Tongue (tissue), 3 donors: ENCODE measurements at places on chromosomes 2 and 18. TPM values are rescaled to one million over a fixed set of nuclear protein-coding genes. Genes with fewer than 3 reads are reported as not detected.

SERPINB12 gene
- total RNA-seq = 2.6 TPM

EGR4 gene
- total RNA-seq = not detected

ABCG8 gene
- not detected for total RNA-seq

FAM110C gene
- 3.7 TPM for total RNA-seq

RIT2 gene
- total RNA-seq = not detected

CRYBA2 gene
- not detected for total RNA-seq

ASB18 gene
- total RNA-seq = 3.5 TPM

GAD1 gene
- 3.9 TPM for total RNA-seq

LRRTM1 gene
- 0.62 TPM for total RNA-seq

THUMPD2 gene
- total RNA-seq = 17.7 TPM

CXCR1 gene
- 0.31 TPM for total RNA-seq

TLX2 gene
- not detected for total RNA-seq

CNRIP1 gene
- total RNA-seq = 19.6 TPM

AFG3L2 gene
- total RNA-seq = 82.7 TPM

KLHL14 gene
- total RNA-seq = 1.3 TPM

SH2D6 gene
- total RNA-seq = not detected

KLHL41 gene
- total RNA-seq = 2,840 TPM

TMEFF2 gene
- total RNA-seq = 0.41 TPM

MERTK gene
- 6.3 TPM for total RNA-seq

SERPINB4 gene
- not detected for total RNA-seq

HMSD gene
- total RNA-seq = not detected

ANKRD30BL gene
- 0.31 TPM for total RNA-seq

SPHKAP gene
- 18.2 TPM for total RNA-seq

PARD3B gene
- 21.5 TPM for total RNA-seq

PSMA8 gene
- total RNA-seq = not detected

ANKRD29 gene
- 9.2 TPM for total RNA-seq

NOL4 gene
- 0.82 TPM for total RNA-seq

RND3 gene
- total RNA-seq = 63.7 TPM

POU3F3 gene
- not detected for total RNA-seq

ATG4B gene
- total RNA-seq = 45.7 TPM

ANKRD62 gene
- 0.10 TPM for total RNA-seq

TDRD15 gene
- not detected for total RNA-seq

FHOD3 gene
- total RNA-seq = 33.0 TPM

ELOA2 gene
- total RNA-seq = not detected

UGT1A4 gene
- total RNA-seq = 1.6 TPM

CCDC148 gene
- total RNA-seq = 2.1 TPM
